ENCODE measurements at places on chromosomes 6 and 20.

GRCh38 chr6:141451511-141452353 is 681.0 kb upstream of the GJE1 start:
- no peak for DNase-seq

GRCh38 chr6:35136185-35136584 is 5.0 kb downstream of the TCP11 start:
- DNase-seq = no peak

DNA sequence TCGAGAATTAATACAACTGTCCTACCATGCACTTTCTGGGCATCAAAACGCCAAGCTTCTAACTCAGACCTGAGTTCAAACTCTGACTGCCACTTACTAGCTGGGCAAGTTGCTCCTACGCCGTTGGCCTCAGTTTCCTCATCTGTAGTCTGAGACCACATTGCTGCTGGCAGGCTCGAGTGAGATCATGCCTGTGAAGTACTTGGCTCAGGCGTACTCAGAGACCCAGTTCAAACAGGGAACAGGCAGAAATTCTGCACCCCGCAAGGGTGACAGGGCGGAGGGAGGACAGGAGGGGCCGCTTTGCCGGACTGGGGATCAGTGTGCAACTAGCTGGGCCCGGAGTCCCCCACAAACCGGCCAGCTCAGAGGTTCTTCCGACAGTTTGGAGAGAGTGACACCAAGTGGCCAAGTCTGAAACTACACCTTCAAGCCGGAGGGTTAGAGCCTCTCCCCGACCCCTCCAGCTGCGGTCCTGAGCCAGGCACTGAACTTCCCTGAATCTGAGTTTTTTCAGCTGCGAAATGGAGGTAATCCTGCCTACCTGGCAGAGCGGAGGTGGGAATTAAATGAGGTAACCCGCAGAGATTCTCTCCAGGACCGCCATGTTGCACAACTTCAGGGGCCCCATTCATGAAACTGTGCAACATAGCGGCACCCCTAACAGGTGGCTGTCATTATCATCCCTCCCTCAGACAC is 46.0 kb upstream of the PTPN1 start:
- peak; percentile 64 for DNase-seq

DNA sequence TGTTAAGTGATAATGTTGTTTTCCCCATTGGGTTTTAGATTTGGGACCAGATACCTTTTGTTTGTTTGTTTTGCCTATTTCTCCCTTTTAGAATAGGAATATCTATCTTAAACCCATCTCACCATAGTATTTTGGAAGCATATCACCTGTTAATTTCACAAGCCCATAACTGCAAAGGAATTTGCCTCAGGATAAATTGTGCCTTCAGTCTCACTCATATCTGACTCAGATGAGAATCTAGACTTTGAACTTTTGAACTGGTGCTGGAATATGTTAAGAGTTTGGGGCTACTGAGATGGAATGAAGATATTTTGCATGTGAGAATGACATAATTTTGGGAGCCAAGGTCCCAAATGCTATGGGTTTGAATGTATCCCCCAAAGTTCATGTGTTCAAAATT is 607.4 kb downstream of the HACE1 start:
- no peak for DNase-seq

DNA sequence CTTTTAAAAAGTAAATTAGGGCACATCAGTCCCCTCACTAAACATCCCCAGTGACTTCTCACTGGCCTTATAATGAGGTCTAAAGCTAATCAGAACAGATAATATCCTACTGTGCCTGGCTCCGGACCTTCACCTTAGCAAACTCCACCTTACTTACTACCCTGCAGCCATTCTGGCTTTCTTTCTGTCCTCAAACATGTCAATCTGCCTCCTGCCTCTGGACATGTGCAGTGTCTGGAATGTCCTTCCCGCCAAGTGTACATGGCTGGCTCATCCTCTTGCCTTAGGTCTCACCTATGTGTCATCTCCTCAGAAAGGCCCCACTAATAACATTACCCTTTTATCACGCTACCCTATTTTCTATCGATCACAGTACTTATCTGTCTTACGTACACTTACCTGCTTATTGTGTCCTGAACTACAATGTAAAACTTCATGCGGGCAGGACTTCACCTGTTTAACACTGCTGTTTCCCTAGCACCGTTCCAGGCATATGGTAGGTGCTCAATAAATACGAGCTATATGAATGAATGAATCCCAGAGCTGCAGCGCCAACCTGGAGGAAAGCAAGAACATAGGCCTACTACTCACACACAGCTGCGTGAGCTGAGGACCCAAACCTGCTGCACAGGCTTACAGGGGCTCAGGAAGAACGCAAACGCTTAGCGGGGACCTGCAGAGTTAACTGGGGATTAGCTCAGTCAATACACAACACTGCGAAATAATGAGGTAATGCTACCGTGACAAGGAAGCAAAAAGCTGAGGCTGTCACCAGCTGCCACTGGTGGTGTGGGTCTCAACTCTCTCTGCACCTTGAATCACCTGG is 991 bp downstream of the UQCC2 start:
- DNase-seq = no peak

- no peak for DNase-seq
Measured at GRCh38 chr20:46364670-46365486, 41.5 kb downstream of the ELMO2 start.

DNA sequence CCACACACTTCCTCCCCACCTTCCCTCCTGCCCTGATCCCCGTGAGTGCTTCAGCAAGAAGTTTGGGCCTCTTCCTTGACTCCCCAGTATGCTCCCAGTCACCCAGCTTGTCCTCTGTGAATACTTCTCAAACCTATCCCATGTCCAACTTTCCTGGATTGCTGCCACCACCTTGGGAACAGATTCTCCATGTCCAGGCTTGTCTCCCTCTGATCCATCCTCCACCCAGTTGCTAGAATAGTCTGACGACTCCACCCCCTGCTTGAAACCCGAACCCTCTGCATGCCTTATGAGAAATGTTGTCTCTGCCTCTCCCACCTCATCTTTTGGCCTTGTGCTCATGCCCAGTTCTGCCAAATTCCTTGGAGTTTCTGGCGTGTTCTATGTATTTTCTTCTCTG is 108.0 kb downstream of the PPP1R14C start:
- no peak for DNase-seq

- DNase-seq = no peak
Measured at GRCh38 chr6:143939364-143939763, 68.7 kb downstream of the PLAGL1 start.

- no peak for DNase-seq
Measured at GRCh38 chr6:7047128-7047527, 60.6 kb upstream of the RREB1 start.

DNA sequence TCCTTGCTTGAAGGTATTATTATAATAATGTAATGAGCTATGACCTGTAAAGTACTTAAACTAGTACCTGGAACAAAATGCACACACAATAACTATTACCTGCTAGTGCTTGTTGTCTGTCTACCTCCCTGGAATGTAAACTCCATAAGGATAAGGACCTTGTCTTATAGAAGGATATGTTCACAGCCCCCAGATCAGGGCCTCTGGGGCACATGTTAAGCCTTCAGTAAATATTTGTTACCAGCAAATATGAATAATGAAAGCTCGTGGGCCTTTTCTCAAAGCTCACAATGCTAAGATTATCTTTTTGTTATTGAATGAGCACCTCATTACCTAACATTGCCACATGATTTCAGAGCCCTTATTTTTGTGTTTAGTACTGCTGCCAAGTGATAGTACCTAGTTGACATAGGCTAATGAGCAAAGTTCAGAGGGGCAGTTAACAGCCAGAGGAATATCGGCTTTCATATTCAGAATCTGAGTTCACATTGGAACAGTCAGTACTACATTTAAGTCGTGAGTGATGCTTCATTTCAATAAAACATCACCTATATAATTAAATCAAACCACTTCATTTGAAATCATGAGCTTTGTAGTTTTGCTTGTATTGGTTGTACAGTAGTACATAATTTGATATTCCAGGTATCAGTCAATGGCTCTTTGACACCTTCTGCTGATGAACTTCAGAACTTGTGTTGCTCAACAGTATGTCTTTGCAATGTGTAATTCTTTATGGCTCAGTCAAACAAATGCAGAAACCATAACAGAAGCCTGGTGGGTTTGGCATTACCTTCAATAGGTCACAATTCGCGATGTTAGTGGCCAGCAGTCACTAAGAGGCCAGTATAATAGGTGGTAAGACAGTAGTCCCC is 11.8 kb upstream of the SMLR1 start:
- DNase-seq = no peak

- DNase-seq = no peak
Measured at GRCh38 chr6:157896932-157897331, 73.9 kb downstream of the SNX9 start.

GRCh38 chr6:77425671-77426070 is 37.6 kb downstream of the HTR1B start:
- no peak for DNase-seq
